Sigmoid colon (tissue), 7 donors: ENCODE measurements at places on chromosomes 5 and 9. TPM values are rescaled to one million over a fixed set of nuclear protein-coding genes. Genes with fewer than 3 reads are reported as not detected.

GRCh38 chr5:54785729-54786591 is 199.4 kb downstream of the ESM1 start:
- no peaks in the 10 kb centered on the region for H3K36me3 ChIP-seq
- peaks cover 8% of the 10 kb centered on the region for H3K4me1 ChIP-seq
- no peak overlapping the region for H3K4me3 ChIP-seq
- DNase-seq: peak; percentile 70
- H3K27me3 ChIP-seq: no peaks in the 10 kb centered on the region
- peak overlapping the region; percentile 19 for H3K27ac ChIP-seq

Gene GPRIN1
- total RNA-seq: 1.1 TPM

DNA sequence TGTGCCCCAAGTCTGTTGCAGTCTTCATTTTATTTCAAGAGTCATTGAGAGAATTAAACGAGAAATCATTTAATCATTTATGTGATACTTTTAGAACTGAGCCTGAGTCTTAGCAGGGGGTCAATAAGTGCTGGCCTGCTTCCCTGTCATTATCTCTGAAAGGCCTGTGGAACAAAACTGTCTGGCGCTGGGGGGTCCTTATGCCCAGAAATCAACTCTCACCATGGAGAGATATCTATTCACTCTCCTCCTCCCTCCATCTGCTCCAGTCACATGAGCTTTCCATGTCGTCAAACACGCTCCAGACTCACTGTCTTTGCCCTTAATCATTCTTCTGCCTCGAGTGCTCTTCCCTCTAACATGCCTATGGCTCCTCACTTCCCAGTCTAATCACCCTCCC is 136.8 kb downstream of the ESM1 start:
- no peak overlapping the region for H3K4me3 ChIP-seq
- no peak for DNase-seq
- H3K27me3 ChIP-seq: no peaks in the 10 kb centered on the region
- H3K36me3 ChIP-seq: no peaks in the 10 kb centered on the region
- peaks cover 6% of the 10 kb centered on the region for H3K4me1 ChIP-seq
- H3K27ac ChIP-seq: no peak overlapping the region

Gene PRPF4
- 12.7 TPM for total RNA-seq
